ENCODE measurements at places on chromosomes 2 and 18.
A peak's percentile ranks its signal among the peaks of the same experiment; 100 is the strongest.

GRCh38 chr18:23652232-23652631 is 10.5 kb downstream of the ANKRD29 start:
- no peak for DNase-seq

DNA sequence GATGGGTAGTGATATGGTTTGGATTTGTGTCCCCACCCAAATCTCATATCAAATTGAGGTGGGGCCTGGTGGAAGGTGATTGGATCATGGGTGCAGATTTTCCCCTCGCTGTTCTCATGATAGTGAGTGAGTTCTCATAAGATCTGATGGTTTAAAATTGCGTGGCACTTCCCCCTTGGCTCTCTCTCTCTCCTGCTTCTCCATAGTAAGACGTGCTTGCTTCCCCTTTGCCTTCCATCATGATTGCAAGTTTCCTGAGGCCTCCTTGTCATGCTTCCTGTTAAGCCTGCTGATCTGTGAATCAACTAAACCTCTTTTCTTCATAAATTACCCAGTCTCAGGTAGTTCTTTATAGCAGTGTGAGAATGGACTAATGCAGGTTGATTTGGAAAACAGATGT is 223.2 kb upstream of the APCDD1 start:
- DNase-seq = no peak

- DNase-seq = no peak
Observed at GRCh38 chr2:107411267-107411666, 415.4 kb upstream of the RGPD4 start.

DNA sequence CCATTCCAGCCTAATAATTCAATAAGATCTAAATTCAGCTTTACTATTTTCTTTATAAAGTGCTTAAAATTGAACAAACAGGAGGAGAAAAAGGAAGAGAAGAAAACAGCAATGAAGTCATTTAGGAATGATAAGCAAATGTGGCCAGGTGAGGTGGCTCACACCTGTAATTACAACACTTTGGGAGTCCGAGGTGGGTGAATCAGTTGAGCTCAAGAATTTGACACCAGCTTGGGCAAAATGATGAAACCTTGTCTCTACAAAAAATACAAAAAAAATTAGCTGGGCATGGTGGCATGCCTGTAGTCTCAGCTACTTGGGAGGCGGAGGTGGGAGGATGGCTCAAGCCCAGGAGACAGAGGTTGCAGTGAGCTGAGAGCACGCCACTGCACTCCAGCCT is 129.0 kb downstream of the CAMKMT start:
- no peak for DNase-seq

GRCh38 chr18:75211002-75211621 is 515 bp downstream of the TSHZ1 start:
- peak; percentile 65 for DNase-seq

DNA sequence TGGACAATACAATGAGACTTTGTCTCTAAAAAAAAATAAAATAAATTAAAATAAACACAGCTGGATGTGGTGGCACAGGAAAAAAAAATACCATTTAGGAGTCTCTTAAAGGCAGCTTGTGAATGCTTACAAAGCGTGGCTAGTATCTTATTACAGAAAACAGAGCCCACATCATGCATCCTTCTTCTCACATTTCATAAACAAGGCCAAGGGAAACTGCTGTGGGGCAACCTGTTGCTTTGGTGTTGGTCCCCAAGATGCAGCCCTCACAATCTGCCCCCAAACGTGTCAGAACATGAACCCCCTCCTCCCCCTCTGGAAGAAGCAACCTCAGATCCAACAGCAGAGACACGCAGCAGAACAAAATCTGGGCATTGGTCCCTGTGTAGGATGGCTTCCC is 2.6 kb downstream of the SLC14A1 start:
- DNase-seq = no peak

DNA sequence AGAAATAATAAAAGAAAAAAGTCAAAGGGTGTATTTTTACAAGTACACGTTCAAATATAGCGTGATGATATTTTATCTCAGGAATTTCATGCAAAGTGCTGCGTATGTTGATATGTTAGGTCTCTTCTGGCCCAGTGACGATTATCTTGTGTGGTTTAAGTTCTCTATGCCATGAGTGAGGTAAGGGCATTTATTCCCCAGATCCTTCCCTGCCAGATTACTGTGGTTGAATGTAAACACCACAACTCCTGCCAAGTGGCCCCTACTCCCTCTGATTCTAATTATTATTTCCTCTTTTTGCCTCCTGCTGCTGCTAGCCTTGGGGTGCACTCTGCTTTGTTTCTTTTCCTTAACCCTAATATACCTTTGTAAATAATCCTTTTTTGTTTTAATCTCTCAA is 12.2 kb downstream of the SCN2A start:
- no peak for DNase-seq

- no peak for DNase-seq
Observed at GRCh38 chr2:172052000-172052983, 33.0 kb upstream of the DLX1 start.

DNA sequence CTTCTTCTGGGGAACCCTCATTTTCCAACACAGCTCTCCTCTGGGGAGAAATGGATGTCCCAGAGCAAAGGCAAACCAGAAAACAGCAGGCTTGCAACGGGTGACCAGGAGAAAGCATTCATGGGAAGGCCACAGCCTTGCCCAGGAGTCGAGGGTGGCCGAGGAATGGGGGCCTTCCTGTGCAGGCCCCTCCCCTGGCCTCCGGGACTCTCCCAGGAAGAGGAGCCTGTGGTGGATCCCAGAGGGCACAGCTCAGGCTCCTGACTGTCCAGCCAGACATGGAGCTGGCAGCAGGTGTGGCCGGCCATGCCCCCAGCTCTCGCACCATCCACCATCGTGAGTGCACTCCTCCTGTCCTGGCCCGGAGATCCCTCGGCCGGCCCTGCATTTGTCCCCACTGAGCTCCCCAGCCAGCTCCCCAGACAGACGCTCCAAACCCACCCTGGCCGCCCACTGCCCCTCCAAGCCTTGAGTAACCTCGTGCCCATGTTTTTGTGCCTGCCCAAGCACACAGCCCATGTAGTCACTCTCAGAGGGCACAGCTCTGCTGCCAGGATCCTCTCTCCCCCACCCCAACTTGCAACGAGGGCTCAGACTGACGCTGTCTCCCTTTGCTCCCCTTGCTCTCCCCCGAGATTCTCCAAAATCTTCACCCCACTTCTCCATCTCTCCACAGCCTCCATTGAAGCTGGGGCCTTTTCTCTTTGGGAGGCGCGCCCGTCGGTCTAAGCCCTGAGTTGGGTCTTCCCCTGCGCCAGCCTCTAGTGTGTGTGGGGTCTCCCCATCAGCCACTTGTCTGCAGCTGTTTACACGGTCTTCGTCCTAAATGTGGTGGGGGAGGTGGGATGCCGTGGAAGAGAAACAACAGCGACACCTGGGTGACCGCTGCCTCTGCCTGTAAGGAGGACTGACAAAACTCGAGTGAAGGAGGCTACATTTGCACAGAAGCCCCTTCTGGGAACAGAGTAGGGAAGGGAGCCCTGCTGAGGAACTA is 9.8 kb downstream of the PRLH start:
- no peak for DNase-seq

DNA sequence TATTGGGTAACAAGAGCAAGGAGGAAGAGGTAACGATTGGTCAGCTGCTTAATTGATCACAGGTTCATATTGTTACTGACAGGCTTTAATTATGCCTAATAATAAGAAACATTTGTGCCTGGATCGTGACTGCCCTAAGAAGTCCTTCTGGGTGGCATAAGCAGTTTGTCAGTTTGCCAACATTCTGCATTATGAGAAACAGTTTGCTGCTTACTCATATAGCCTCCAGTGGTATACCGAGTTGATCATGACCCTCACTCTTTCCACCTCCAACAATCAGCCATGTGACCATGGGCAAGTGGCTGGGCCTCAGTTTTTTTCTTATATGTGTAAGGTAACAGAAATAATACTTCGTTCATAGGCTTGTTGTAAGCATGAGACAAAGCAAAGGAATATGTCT is 96.6 kb upstream of the CABLES1 start:
- DNase-seq = no peak

- no peak for DNase-seq
Observed at GRCh38 chr2:49044350-49045079, 109.8 kb downstream of the FSHR start.

DNA sequence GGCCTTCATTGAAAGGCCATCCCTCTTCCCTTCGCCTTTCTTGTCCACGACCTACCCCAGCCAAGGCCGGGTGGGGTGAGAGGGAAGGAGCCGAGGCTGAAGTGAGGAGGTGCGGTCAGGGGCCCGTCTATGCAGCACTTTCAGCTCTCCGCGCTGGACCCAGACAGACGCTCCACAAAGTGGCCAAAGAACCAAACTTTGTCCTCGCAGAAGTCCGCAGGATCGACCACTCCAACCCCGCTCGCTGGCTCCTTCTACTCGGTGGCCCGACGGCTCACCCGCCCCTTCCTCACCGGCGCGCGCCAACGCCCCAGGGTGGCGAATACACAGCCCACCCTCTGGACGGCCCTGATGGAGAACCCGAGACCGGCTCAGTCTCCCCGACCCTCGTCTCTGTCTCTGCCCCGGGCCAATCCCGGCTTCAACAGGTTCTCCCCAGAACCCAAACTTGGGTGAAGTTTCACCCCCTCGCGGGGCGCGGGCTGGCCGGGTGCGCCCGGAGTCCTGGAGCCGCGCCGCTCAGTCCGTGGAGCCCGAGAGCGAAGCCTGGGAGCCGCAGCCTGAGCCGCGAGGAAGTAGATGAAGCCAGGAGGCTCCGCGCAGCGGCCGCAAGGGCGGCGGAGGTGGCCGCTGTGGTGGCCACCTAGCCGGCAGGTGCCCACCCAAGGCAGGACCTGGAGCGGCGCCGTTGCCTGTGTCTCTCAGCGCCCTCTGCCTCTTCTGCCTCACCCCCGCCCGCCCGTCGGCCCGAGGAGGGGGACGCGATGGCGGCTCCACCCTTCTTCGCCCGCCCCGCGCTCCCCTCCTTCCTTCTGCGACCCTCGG is 26.7 kb upstream of the ALPP start:
- no peak for DNase-seq

DNA sequence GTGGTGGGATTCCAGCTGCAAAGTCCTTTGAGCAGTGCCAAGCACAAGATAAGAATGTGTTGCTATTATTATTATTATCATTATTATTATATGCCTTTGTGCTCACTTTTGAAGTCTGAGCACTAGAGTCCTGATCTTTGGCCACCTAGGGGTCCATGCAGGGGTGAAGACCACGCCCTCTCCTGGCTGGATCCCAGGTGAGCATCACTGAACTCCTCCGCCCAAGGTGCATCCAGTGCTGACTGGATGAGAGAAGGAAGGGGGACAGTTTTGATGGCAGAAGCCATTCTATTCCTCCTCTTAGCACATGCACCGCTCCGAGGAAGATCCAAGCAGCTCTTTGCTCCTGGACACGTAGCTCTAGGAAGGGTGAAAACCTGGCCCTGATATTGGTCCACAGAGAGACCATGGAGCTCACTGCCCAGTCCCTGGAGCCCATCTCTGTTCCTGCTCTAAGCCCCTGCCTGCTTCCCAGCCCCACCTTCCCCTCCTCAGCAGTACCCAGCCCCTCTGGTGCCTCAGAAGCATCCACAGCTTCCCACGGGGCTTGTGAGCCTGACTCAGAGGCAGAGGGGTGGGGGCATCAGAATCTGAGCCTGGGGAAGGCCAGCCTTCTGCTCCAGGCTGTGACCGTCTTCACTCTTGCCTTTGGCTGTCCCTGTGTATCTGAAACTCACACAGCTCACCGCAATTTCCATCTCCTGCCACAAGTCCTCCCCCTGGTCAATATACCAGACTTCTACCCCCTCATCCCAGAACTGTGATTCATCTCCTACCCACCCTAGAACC is 45.4 kb downstream of the MCFD2 start:
- no peak for DNase-seq

DNA sequence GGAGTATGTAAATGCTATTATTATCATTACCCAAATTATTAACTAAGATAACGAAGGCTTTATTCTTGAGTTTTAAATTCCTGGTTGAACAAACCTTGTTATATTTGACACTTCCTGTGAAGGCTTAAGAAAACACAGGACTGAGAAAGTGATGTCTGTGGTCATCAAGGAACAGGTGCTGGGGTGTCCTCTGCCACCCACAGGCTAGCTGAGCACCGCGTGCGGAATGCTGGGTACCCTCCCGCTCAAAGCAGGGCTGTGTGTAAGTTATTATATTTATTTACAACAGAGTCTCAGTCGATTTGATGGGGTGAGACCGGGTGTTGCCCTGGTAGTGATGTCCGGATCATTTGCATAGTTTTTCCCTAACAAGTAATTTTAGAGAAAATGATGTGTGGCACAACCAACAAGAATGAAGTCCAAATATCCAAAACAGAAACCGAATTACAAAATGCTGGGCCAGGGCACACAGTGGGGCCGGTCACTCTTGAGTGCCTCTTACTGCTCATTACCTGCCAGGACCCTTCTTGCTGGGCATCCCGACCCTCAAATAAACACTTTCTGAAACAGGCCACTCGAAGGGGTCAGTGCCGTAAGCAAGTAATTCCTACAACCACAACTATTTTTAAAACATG is 49.2 kb downstream of the TMEM18 start:
- no peak for DNase-seq

DNA sequence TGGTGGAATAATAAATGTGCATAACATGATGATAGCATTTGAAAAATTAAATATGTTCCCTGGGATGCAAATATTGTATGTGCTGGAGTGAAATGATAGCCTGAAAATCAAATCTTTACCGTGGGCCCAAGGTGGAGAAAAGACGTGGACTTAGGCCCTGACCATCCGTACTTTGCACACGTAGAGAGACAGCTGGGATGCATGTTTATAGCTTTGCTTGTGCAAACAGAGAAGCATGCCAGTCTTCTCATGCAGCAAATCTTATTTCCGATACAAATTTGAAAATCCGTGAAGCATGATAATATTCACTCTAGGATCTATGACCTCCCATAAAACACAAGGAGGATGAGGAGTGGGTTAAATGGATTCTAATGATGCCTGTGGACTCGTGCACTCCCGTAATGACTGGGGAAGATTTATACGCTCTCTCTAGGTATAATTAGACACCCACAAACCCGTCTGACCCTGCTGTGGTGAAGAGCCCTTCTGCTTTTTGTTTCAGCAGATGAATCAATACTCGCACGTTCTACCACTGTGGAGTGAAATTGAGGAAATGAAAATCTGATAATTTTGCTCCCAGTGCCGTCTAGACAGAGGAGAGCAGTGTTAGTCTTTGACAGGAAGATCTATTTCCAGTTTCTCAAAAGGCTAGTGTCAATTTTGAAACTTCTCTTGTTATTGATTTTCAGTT is 810.3 kb upstream of the SALL3 start:
- DNase-seq = no peak

DNA sequence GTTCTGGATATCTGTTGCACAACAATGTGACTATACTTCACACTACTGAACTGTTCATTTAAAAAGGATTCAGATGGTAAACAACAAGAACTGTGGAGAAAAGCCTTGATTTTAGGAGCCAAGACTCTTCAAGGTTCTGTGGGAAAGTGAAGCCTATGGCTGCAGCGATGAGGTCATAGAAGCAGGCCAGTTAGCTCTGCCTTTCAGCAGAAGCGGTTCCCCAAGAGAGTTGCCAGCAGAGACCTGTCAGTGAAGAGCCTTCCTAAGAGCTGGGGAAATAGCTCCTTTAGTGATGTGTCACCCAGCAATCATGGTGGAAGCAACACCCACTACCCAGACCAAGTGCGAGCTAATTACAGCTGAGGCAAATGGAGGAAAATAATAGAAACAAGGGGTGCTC is 346.5 kb upstream of the ETAA1 start:
- DNase-seq = no peak

Data from AG08396 (cell line).